H9 (cell line): ENCODE measurements at places on chromosomes 16 and 17.

- DNase-seq, result peak; percentile 55
Observed at GRCh38 chr16:57518520-57518919, 17.9 kb downstream of the CCDC102A start.

- DNase-seq, result peak; percentile 61
Observed at GRCh38 chr17:8072729-8073461, 14.6 kb downstream of the ALOX12B start.

GRCh38 chr16:83720213-83720612 is 87.6 kb upstream of the HSBP1 start:
- DNase-seq, result no peak

DNA sequence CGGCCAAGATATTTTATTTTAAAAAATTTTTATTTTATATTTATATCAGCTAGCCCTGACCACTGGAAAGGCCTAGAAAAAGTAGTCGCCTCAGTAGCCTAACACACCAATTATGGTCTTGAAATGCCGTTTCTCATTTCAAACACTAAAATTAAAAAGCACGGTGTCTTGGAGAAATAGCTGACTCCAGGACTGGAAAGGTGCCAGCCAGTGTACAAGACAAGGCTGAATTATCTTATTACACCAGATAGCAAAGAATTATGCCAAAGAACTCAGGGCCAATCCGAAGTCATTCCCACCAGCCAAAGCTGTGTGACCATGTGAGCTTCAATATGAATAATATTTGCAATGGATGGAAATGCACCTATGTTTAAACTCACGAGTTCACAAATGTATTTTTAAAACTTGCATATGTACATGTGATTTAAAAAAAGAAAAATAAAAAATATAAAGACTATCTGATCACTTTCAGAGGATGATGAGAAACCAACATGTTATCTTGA is 19.9 kb upstream of the ATP2C2 start:
- no peak for DNase-seq

DNA sequence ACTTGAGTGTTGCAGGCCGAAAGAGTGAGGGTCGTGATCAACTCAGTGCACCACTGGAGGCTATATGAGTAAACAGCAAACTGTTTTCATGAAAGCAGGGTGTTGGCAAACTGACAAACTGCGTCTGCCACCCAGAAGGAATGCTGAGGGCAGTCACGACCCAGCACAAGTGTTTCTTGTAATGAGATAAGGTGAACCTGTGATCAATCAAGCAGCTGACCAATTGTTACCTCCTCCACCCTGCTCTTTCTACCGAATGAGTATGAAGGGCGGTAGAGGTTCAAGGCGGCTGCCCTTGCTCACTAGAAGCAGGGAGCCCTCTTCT is 5.5 kb upstream of the SRL start:
- no peak for DNase-seq

- no peak for DNase-seq
Observed at GRCh38 chr17:81528651-81529436, 667 bp downstream of the FSCN2 start.

GRCh38 chr16:11379420-11379819 is 34.2 kb downstream of the RMI2 start:
- no peak for DNase-seq

GRCh38 chr17:79188048-79188447 is 113.4 kb downstream of the ENGASE start:
- peak; percentile 88 for DNase-seq

DNA sequence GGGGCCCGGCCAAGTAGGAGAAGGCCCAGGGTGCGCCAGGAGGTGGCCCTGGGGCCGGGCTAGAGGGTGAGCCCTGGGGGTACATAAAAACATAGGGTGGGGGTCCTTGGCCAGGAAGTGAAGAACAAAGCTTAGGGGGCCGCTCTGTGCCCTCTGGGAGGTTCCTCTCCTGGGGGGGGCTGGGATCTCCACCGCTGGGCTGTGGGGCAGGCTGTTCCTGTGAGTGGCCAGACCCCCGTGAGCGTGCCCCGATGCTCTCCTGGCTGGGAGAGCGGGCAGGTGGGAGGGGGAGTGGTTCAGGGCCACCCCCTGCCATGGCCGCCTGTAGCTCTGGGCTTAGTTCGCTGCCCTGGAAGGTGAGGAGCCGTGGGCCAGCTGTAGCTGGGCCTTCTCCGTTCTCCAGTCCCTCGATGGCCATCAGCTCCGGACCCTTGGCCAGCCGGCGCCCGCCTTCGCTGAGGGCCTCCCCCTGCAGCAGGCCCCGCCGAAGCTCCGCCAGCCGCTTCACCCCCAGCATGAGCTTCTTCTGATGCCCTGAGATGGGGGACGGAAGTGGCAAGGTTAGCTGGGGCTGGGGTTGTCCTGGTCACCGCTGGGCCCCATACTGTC is 12.5 kb downstream of the CASKIN2 start:
- DNase-seq, result no peak

DNA sequence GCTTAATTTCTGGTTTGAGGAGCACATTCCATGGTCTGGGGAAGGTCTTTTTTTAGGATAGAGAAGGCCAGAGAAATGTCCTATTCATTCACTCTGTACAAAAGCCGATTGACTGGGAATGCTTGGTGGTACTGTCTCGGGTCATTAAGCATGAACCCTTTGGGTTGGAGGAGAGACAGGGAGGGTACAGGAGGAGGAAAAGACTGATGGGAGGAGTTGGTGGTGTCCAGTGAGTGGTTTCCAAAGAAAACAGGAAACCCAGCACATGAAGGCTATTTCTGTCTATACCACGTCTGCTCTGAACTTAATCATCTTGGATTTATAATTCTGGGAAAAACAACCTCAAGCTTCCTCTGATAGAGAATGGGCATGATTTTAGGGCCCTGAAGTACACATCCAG is 111.9 kb downstream of the XYLT1 start:
- DNase-seq, result no peak

DNA sequence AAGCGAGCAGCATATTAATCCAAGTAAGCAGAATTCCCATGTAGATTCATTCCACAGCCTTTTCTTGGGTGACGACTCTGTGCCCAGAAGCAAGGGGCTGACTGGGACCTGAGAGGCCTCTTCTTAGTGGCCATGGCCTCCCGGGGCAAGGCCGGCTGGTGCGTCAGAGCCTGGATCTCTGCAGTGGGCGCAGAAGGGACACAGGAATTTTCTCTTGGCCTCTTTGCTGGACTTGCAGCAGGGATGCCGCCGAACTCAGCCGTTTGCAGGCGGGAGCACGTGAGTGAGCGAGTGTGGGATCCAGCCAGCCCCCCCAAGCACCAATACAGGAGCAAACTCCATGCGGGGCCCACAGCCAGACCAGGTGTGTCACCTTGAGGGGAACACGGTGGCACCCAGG is 151.8 kb downstream of the RPTOR start:
- DNase-seq, result no peak

DNA sequence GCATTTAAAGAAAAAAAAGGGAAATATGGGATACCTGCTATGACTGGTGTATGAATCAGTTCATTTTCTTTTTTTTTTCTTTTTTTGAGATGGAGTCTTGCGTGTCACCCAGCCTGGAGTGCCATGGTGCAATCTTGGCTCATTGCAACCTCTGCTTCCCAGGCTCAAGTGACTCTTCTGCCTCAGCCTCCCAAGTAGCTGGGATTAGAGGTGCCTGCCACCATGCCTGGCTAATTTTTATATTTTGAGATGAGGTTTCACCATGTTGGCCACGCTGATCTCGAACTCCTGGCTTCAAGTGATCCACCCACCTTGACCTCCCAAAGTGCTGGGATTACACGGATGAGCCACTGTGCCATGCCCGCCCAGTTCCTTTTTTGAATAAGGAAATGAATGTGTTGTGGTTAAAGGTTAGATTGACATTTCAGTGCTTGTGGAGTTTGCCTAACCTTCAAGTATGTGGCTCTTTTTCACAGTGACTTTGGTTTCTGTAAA is 7.7 kb downstream of the HAPSTR1 start:
- no peak for DNase-seq

DNA sequence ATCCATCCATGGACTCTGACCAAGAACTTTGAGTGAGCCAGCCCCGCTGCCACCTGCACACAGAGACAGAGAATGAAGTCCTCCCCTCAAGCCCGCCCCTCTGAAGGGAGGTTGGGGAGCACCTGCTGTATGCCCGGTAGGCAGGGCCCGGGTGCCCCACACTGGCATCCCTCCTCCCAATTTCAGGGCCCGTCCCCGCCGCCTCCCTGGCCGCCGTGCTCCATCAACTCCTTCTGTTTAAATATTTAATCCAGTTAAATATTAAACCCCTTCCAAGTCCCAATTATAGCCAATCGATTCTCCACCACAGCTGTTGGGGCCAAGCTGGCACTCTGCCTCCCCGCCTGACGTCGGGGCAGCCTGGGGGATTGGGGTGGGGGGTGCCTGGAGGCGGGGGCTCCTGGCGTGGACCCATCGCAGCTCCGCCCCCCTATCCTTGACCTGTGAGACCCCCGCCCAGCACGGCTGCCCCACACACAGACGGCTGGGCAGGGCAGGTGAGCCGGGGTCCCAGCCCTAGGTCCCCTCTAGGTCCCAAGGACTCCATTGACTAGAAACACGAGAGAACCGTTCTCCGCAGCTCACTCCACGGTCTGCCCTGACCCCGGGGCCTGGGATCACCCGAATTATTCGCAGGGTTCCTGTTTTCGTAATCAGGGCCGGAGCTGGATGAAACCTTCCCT is 18.0 kb upstream of the CACNA1H start:
- DNase-seq, result no peak

GRCh38 chr16:74052016-74052415 is 244.6 kb upstream of the PSMD7 start:
- DNase-seq, result no peak

DNA sequence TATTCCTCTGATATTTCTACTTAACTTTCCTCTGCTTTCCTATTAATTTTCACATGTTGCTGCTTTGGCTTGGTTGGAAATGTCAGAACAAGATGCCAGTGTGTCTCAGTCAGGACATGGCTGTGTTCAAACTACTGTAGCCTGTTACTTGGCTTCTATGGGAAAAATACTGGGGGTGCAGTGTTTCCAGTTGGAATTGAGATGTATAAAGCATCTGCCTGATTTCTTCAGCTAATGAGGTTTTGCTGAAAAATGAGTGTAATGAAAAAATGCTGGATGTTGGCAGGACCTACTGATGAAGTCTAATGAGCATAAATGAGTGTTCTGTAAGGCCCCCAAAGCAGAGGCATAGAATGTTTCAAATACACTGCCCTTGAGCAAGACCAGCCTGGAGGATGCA is 166.6 kb downstream of the PHKB start:
- DNase-seq, result no peak

DNA sequence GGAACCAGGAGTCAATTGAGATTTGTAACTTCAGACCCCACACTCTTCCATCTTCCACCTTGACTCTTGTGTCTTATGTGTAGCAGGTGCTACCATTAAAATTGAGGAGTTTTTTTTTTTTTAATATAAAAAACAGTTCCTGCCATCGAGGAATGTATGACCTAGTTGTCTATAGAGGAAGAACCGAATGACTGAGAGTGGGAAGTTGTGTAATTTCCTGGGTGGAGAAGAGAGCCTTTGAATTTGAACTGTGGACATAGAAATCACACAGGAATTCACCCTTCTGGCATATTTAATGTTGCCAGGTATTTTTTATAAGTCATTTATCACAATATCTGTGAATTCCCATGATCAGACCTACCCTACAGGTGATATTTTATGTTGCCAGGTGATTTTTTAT is 22.0 kb downstream of the SP2 start:
- DNase-seq, result no peak

GRCh38 chr16:21277927-21278706 is at the start of gene CRYM:
Gene CRYM (minus strand): TSS chr16:21278290. CDS start chr16:21278251, 39 bp downstream.
- DNase-seq, result peak; percentile 81
